Aorta (tissue), 5 donors: ENCODE measurements at places on chromosomes 4 and X. TPM values are rescaled to one million over a fixed set of nuclear protein-coding genes. Genes with fewer than 3 reads are reported as not detected.

DNA sequence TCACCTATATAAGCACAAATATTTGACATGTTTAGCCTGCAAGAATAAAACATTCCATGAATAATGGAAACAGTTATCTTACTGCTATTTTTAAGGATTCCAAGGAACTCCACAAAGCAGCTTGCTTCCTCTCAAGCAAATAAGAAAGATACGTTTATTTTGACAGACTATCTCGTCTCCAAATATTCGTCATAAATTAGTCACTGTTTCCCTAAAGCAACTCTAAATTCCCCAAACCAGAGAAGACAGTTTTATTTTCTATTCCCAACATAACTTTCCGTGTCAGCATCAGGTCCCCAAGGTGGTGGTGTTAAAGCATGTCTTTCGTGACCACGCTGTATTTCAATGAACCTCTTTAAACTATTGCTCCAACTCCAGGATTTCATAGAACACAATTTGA lies 24.3 kb upstream of the DKK2 start:
- H3K27ac ChIP-seq: no peak overlapping the region
- H3K27me3 ChIP-seq: no peaks in the 10 kb centered on the region
- no peak for DNase-seq
- H3K4me3 ChIP-seq: no peak overlapping the region

DNA sequence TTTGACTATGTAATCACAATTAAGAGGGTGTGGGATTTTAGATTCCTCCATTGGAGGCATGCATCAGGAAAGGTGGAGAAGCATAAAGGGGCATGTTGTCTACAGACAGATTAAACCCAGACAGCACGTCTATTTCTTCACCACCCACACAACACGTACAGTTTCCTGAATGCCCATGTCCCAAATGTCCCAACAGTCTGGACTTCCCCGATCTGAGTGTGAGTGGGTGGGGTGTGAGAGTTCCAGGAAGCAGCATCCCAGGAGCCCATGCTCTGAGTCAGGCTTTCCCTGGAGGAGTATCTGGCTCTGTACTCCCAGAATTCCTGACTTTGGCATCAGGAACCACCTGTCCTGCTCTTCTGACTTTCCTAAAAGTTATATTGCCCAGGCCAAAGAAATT lies 30.8 kb upstream of the NDP start:
- no peaks in the 10 kb centered on the region for H3K36me3 ChIP-seq
- H3K27me3 ChIP-seq: no peaks in the 10 kb centered on the region
- H3K4me1 ChIP-seq: no peaks in the 10 kb centered on the region
- H3K27ac ChIP-seq: no peak overlapping the region

DNA sequence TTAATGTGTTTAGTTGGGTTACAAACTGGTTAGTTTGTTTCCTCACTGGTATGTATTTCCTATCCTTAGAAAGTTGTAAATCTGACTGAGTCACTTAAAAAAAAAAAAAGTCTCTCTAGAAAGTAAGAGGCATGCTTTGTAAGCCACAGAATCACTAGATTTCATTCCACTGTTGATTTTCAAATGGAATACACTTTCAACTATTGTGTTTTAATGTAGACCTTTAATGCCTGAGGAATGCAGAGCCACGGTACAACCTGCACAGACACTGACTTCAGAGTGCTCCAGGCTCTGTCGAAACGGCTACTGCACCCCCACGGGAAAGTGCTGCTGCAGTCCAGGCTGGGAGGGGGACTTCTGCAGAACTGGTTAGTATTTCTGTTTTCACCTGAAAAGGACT lies 88.6 kb downstream of the HHIP start:
- no peak overlapping the region for H3K4me3 ChIP-seq
- no peaks in the 10 kb centered on the region for H3K4me1 ChIP-seq
- DNase-seq: no peak
- H3K36me3 ChIP-seq: no peaks in the 10 kb centered on the region
- no peak overlapping the region for H3K27ac ChIP-seq
- no peaks in the 10 kb centered on the region for H3K27me3 ChIP-seq

DNA sequence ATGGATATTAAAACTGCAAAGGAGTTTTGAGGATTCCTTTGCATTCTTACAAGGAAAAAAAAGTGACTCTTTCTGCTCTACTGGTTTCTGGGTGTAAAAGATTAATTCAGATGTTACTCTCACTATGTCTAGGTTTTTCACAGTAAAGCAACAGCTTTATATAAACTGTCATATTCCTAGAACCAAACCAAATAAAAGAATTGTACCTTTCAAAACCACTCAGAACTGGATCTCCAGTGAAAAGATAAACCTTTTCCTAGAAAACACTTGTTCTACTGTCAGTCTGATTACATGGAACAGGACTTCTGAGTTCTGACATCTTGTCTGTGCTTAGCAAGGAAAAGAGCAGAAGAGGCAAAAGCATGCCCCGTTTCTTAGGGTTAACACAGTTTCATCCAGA lies 5.0 kb upstream of the PPID start:
- DNase-seq: no peak
- H3K27ac ChIP-seq: no peak overlapping the region
- no peaks in the 10 kb centered on the region for H3K27me3 ChIP-seq
- H3K36me3 ChIP-seq: no peaks in the 10 kb centered on the region

DNA sequence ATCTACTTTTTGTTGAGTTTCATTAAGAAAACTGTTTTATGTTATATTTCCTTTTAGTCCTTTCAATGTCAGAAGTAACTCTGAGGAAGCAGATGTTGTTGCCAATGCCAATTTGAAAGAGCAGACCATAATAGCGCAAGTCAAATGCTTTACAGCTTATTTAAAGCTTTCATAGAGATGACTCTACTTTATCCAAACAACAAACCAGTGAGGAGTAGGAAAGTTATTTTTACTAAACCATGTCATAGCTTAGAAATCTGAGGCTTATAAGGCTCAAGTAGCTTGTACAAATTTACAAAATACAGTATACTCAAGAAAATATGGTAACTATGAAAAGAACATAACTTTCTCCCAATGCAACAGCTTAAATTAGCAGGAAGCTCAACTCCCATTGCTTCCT lies 40.1 kb upstream of the SPOCK3 start:
- H3K27ac ChIP-seq: no peak overlapping the region
- no peaks in the 10 kb centered on the region for H3K4me1 ChIP-seq
- no peaks in the 10 kb centered on the region for H3K36me3 ChIP-seq
- no peak overlapping the region for H3K4me3 ChIP-seq

DNA sequence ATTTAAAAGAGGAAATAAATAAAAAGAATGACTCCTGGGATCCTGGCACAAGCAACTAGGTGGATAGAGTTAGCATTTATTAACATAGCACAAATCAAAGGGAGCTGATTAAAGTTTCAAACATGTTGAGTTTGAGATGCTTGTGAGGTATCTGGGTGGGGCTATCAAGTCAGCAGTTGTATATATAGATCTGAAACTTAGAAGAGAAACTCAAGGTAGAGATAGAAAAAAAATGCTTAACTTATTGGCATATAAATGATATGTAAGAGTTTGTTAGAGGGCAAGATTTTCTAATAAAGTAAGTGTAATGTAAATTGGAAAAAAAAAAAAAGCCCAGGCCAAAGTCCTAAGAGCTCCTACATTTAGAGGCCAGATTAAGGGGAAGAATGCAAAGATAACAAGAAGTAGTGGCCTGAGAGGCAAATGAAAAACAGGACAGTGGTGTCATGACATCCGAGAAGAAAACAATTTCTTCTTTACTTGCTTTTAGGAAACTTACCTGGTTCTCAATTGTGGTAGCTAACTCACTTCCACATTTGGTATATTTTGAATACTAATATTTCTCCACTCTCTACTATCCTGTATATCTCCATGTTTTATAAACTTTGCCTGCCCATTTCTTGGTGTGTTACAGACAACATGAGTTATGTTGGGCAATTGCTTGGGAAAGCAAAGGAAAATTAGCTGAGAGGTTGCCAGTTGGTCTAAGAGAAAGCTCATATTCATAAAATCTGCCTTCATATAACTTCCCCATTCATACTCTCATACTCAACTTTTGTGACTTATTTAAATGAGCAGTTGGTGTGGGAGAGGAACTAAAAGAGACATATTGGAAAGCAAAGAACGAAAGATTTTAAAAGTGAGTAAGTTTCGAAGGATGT lies 169.2 kb downstream of the PARM1 start:
- H3K36me3 ChIP-seq: no peaks in the 10 kb centered on the region
- no peak for DNase-seq
- H3K27me3 ChIP-seq: no peaks in the 10 kb centered on the region
- no peak overlapping the region for H3K4me3 ChIP-seq
- H3K4me1 ChIP-seq: no peaks in the 10 kb centered on the region
- H3K27ac ChIP-seq: no peak overlapping the region

- H3K27me3 ChIP-seq: no peaks in the 10 kb centered on the region
- H3K27ac ChIP-seq: no peak overlapping the region
- peak overlapping the region; percentile 90 for H3K4me3 ChIP-seq
- DNase-seq: peak; percentile 74
- H3K4me1 ChIP-seq: no peaks in the 10 kb centered on the region
Observed at GRCh38 chr4:1008840-1009541, 2.4 kb upstream of the FGFRL1 start.

The TENM3 gene
- 5.5 TPM for total RNA-seq

The TBC1D19 gene
- 13.2 TPM for total RNA-seq

The CLDN22 gene
- not detected for total RNA-seq

DNA sequence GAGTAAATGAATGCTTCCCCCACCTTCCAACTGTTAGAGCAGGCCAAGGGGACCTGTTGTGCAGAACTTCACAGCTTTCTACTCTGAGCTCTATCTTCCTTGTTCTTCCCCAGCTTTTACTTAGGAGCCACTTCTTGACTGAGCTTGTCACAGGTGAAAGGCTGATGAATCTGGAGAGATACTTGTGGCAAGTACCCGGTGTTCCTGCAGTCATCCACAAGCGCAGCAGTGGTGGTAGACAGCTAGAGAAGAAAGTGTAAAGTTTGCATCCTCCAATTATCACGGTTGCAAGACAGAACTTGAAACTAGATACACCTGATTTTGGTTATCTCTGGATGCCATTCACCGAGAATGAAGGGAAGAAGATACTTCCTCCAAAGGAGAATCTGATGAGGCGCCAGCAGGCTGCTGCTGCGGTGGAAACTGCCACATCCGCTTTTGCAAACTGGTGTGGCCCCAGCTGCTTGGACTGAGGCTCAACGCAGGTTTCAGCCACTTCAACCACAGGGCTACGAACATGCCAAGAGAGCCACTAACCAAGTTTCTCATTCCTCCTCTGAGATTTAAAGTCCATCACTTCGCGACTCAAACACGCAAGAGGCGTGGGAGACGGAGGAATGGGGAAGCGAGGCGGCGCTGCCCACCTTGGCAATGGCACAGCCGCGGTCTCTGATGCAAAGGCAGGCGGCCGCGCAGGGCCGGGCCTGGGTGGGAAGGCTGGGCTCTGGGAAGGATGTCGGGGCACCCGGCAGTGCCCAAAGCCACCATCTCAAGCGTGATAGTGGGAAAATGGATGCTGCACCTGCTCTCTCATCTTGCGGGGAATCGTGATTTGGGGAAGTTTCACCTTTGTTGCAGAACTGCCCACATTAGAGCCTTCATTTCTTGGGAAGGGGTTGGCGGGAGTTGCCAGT lies 1.3 kb upstream of the FHIP1A start:
- peak overlapping the region; percentile 11 for H3K4me3 ChIP-seq
- no peaks in the 10 kb centered on the region for H3K4me1 ChIP-seq
- peak; percentile 80 for DNase-seq
- H3K27me3 ChIP-seq: no peaks in the 10 kb centered on the region
- no peaks in the 10 kb centered on the region for H3K36me3 ChIP-seq

GRCh38 chr4:87050596-87050995 lies 115.8 kb downstream of the AFF1 start:
- H3K27ac ChIP-seq: peak overlapping the region; percentile 92
- H3K4me3 ChIP-seq: no peak overlapping the region
- H3K36me3 ChIP-seq: no peaks in the 10 kb centered on the region
- peaks cover 14% of the 10 kb centered on the region for H3K4me1 ChIP-seq
- peak; percentile 69 for DNase-seq
- H3K27me3 ChIP-seq: no peaks in the 10 kb centered on the region

DNA sequence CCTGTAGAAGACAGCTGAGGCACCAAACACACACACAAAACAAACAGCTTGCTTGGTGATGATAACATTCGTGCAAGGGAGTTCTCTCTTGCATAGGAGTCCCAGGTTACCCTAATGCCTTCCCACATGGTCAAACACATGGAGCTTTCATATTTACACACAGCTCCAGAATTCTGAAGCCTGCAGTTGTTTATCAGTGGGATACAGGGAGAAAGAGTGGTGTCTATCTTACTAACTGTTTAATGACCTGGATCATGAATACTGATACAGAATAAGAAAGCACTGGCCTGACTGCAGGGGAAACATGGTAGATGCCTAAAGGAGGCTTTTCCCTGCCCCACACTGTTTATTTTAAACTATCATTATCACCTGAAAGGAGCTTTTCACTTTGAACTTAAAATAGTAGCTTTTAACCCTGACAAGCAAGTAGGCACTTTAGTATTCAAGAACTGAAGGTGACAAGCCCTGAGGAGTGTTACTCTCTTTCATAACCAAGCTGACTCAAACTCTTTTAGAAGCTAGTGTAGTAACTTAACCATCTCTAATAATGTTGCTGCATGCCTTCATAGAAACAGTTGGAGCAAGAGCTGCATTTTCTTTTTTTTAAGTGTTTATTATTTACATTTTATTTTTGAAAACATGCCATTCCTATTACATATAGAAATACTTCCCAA lies 15.6 kb downstream of the TET2 start:
- DNase-seq: no peak
- no peak overlapping the region for H3K4me3 ChIP-seq
- H3K27ac ChIP-seq: no peak overlapping the region
- no peaks in the 10 kb centered on the region for H3K36me3 ChIP-seq

The NKX3-2 gene
- 0.13 TPM for total RNA-seq

DNA sequence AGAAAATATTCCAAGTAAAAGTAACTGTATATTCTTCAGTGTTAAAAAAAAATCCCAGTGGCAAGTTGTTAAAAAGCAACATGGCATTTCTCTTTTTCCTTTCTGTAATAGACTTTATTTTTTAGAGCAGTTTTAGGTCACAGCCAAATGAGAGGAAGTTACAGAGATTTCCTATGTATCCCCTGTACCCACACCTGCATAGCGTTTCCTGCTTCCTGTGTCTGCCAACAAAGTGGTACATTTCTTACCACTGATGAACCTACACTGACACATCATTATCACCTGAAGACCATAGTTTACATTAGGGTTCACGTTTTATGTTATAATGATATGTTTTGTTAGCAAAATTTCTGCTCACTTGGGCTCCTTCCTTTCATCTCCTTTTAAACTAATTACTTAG lies 124.7 kb downstream of the GPAT3 start:
- H3K27ac ChIP-seq: no peak overlapping the region

DNA sequence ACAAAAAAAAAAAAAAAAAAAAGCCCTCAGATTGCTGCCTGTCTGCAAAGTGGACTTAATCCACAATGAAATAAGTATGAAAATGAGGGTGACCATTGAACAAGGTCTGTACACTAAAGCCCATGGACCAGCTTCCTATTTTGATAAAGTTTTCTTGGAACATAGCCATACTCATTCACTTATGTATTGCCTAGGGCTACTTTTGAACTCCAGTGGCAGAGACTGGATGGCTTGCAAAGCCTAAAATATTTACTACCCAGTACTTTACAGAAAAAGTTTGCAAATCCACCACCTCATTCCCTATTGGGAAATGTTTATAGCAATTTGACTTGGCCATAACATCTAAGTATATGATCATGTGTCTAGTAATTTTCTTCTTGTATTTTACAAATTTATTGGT lies 481.7 kb downstream of the NAF1 start:
- H3K27ac ChIP-seq: no peak overlapping the region
- no peaks in the 10 kb centered on the region for H3K27me3 ChIP-seq
- no peaks in the 10 kb centered on the region for H3K36me3 ChIP-seq
- DNase-seq: no peak
- H3K4me3 ChIP-seq: no peak overlapping the region
- H3K4me1 ChIP-seq: no peaks in the 10 kb centered on the region

GRCh38 chrX:101203761-101204351 lies 15.7 kb upstream of the DRP2 start:
- no peak for DNase-seq
- H3K27ac ChIP-seq: peak overlapping the region; percentile 28
- H3K36me3 ChIP-seq: no peaks in the 10 kb centered on the region
- H3K4me3 ChIP-seq: no peak overlapping the region

The BEX1 gene
- total RNA-seq: 1.2 TPM

The RTL5 gene
- total RNA-seq: 13.9 TPM

The REELD1 gene
- total RNA-seq: 0.63 TPM
